Muscle of leg (tissue), 16 donors: ENCODE measurements at places on chromosomes 5 and 9. TPM values are rescaled to one million over a fixed set of nuclear protein-coding genes. Genes with fewer than 3 reads are reported as not detected.

- peaks cover 12% of the 10 kb centered on the region for H3K4me1 ChIP-seq
- H3K27me3 ChIP-seq = no peaks in the 10 kb centered on the region
- H3K27ac ChIP-seq = no peak overlapping the region
- H3K36me3 ChIP-seq = no peaks in the 10 kb centered on the region
- no peak overlapping the region for H3K4me3 ChIP-seq
Measured at GRCh38 chr9:83472764-83473163, 65.4 kb downstream of the FRMD3 start.

DNA sequence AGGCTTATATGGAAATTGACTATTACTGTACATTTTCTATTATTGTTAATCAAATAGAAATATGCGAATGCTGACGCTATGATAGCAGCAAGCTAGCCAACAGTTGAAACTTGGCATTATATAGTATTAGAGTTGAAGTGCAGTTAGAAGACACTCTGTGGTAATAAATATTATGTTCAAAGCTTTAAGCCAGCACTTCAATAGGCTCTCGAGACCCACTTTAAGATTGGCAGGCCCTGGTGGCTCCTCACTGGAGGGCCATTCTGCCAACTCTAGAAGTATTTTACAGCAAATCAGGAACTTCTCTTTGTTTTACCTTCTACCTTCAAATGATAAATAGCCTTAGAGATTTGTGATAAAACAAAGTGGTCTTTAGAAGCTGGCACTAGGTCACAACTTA is 2029.0 kb upstream of the WWC1 start:
- DNase-seq = no peak
- H3K36me3 ChIP-seq = no peaks in the 10 kb centered on the region
- H3K27ac ChIP-seq = no peak overlapping the region
- no peak overlapping the region for H3K4me3 ChIP-seq

DNA sequence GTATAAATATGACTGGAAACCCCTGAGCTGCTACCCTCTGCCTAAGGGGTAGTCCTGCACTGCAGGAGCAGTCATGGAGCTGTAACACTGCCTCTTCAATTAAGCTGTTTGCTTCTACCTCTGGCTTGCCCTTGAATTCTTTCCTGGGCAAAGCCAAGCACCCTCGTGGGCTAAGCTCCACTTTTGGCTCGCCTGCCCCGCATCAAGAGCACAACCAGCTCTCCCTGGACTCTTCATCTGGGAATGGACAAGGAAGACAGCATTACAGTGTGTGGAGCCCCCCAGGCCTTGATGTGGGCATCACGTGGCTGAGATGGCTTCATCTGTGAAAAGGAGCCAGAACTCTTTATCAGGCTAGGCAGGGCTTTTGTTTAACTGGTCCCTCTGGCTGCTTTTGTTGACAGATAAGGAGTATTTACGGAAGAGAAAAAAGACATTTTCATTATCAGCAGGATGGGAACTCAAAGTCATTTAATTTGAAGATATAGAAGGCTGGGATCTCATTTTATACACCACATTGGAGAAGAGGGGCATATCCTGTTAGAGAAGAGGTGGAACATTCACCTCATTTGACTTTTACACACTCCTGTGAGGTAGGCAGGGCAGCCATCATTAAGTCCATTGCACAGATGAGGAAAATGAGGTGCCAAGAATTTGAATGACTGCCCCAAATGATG is 137.8 kb downstream of the SEMA6A start:
- no peak for DNase-seq
- peaks cover 30% of the 10 kb centered on the region for H3K4me1 ChIP-seq
- no peak overlapping the region for H3K4me3 ChIP-seq
- no peaks in the 10 kb centered on the region for H3K27me3 ChIP-seq
- H3K36me3 ChIP-seq = no peaks in the 10 kb centered on the region
- H3K27ac ChIP-seq = no peak overlapping the region

DNA sequence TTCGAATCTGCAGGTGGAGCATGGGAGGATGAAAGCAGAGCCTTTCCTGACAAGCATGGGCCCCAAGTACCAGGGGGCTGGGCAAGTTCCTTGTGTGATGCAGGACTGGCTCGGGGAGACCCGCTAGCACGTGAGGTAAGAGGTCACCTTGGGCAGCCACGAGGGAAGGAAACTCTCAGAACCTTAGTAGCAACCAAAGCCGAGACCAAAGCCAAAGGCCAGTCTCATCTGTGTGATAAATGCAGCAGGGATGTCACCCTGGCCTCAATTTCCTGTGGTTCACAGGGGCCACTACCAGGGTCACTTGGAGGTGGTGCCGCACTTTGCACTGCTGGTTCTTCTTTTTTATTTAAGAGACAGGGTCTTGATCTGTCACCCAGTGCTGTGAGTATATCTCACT is 39.5 kb downstream of the PRRT1B start:
- peaks cover 17% of the 10 kb centered on the region for H3K4me1 ChIP-seq
- no peaks in the 10 kb centered on the region for H3K27me3 ChIP-seq
- H3K27ac ChIP-seq = no peak overlapping the region
- H3K4me3 ChIP-seq = no peak overlapping the region
- peaks cover 78% of the 10 kb centered on the region for H3K36me3 ChIP-seq

ANXA1 gene
- 161 TPM for total RNA-seq

DNA sequence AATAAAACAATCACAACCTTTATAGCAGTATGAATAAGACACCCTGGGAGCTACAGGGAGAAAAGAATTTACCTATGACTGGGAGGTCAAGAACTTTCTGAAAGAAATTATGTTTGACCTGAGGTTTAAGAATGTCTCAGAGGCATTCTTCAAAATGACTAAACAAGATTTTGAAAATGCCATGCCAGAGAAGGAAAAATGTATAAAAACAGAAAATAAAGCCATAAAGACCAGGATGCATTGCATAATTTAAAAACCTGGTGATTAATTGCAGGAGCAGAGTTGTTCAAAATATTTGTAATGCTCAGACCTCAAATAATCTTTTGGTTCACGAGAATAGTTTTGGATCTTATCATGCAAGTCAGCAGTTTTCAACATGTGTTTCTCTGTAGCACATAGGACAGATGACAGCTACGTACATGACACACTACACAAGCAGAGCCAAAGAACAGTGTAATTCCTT is 954.7 kb upstream of the ARRDC3 start:
- no peaks in the 10 kb centered on the region for H3K4me1 ChIP-seq
- peak; percentile 48 for DNase-seq
- H3K36me3 ChIP-seq = no peaks in the 10 kb centered on the region

GRCh38 chr5:148459669-148460068 is 75.9 kb downstream of the FBXO38 start:
- H3K36me3 ChIP-seq = no peaks in the 10 kb centered on the region
- H3K27ac ChIP-seq = no peak overlapping the region
- H3K27me3 ChIP-seq = no peaks in the 10 kb centered on the region

PCDHGA9 gene
- 3.8 TPM for total RNA-seq

DNA sequence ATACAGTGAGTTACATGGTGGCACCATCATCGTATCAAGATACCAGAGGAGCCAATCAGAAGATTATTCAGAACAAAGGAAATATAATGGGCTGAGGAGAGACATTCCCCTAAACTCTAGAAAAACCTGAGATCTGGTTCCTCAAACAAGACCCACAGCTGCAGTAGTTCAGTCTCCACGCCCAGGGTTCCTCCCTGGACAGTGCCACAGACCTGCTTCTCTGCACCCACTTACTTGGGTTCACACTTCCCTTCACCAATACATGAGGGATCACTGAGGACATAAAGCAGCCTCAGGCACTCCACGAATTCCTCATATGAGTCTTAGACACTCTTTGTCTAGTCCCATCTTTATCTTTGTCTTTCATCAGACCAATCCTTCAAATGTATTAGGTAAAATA is 101.7 kb downstream of the APTX start:
- no peak for DNase-seq
- no peaks in the 10 kb centered on the region for H3K36me3 ChIP-seq
- no peak overlapping the region for H3K4me3 ChIP-seq
- H3K4me1 ChIP-seq = no peaks in the 10 kb centered on the region

DNA sequence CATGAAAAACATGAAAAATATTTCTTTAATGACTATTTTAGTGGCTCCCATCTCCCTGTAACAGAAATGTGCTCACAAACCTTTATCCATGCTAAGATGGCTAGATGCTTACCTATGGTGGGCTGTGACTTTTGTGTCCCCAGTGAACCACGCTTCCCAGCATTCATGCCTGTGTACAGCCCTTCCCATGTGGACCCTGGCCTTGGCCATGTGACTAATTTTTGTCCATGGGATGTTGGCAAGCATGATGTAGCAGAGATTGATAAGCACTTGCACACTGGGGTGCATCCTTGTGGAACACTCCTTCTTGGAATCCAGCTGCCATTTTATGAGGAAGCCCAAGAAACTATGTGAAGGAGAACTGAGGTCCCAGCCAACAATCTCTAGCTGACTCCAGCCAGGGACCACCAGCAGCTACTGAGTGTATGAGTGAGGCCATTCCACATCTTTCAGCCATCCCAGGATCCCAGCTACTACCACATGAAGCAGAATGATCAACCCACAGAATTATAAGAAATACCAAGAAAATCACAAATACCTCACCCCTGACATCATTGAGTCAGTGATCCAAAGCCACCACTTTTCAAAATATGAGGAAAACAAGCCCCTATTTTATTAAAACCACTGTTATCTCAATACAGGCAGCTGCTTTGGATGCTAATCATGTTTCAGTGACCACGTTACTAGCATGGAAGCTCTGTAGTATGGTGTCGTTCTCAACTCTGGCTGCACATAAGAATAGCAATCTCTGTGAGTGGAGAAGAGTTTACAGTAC is 16.1 kb upstream of the RAI14 start:
- no peaks in the 10 kb centered on the region for H3K27me3 ChIP-seq
- H3K36me3 ChIP-seq = no peaks in the 10 kb centered on the region
- no peak overlapping the region for H3K4me3 ChIP-seq

GRCh38 chr5:36644727-36645126 is 38.3 kb downstream of the SLC1A3 start:
- DNase-seq = no peak
- peaks cover 2% of the 10 kb centered on the region for H3K36me3 ChIP-seq
- no peak overlapping the region for H3K4me3 ChIP-seq
- no peaks in the 10 kb centered on the region for H3K27me3 ChIP-seq
- H3K4me1 ChIP-seq = no peaks in the 10 kb centered on the region

GRCh38 chr9:137680444-137681358 is 61.9 kb downstream of the EHMT1 start:
- no peak overlapping the region for H3K27ac ChIP-seq
- H3K36me3 ChIP-seq = peaks cover 4% of the 10 kb centered on the region
- H3K4me3 ChIP-seq = no peak overlapping the region
- H3K27me3 ChIP-seq = no peaks in the 10 kb centered on the region
- peaks cover 15% of the 10 kb centered on the region for H3K4me1 ChIP-seq

FAM169A gene
- total RNA-seq = 0.62 TPM

CDKN2B gene
- total RNA-seq = 0.31 TPM

- H3K27me3 ChIP-seq = no peaks in the 10 kb centered on the region
- peaks cover 2% of the 10 kb centered on the region for H3K4me1 ChIP-seq
- no peak overlapping the region for H3K27ac ChIP-seq
Measured at GRCh38 chr5:80116465-80116864, 81.3 kb downstream of the THBS4 start.

GRCh38 chr5:75510836-75511434 is 494 bp downstream of the CERT1 start:
- H3K27ac ChIP-seq = peak overlapping the region; percentile 93
- no peaks in the 10 kb centered on the region for H3K27me3 ChIP-seq
- peak; percentile 56 for DNase-seq
- peaks cover 4% of the 10 kb centered on the region for H3K4me1 ChIP-seq

DNA sequence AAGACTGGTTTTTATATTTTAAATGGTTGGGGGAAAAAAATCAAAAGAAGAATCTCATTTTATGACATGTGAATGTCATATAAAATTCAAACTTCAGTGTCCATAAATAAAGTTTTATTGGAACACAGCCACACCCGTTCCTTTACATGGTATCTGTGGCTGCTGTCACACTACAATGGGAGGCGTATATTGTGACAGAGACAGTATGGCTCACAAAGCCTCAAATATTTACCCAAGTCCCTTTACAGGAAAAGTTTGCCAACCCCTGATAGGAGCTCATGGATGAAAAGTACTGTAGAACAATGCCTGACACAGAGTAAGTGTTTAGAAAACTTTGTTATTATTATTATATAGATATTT is 5.2 kb upstream of the DUSP1 start:
- no peak overlapping the region for H3K27ac ChIP-seq
- peaks cover 33% of the 10 kb centered on the region for H3K4me1 ChIP-seq
- DNase-seq = no peak
- H3K36me3 ChIP-seq = no peaks in the 10 kb centered on the region

GRCh38 chr9:126330536-126330935 is 3.9 kb downstream of the MVB12B start:
- no peak for DNase-seq
- no peak overlapping the region for H3K27ac ChIP-seq
- peaks cover 60% of the 10 kb centered on the region for H3K4me1 ChIP-seq

DNA sequence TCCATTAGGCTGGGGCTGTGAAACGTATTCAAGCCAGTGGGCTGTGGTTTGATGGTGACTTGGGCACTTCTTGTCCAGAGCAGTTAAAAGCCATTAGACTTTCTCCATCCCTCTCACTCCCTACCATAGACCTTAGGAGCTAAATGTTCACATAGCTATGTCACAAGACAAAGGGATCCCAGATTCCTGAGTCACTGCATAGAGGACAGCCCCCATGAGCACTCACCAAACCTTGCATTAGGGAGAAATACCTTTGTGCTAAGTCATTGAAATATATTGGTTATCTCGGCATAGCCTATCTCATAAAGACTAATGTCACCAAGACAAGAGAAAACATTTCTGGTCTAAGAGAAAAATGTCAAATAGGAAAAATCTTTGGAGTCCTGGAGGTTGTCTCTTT is 104.3 kb downstream of the TRPM6 start:
- no peaks in the 10 kb centered on the region for H3K36me3 ChIP-seq
- DNase-seq = no peak
- H3K4me1 ChIP-seq = no peaks in the 10 kb centered on the region
- H3K27ac ChIP-seq = no peak overlapping the region
- no peak overlapping the region for H3K4me3 ChIP-seq

- H3K4me3 ChIP-seq = no peak overlapping the region
- H3K27me3 ChIP-seq = no peaks in the 10 kb centered on the region
- H3K27ac ChIP-seq = no peak overlapping the region
Measured at GRCh38 chr5:164650427-164650826, 1145.0 kb downstream of the MAT2B start.

TOR1A gene
- 14.9 TPM for total RNA-seq

GRCh38 chr5:179371121-179371510 is 25.9 kb upstream of the ADAMTS2 start:
- no peaks in the 10 kb centered on the region for H3K36me3 ChIP-seq
- peaks cover 2% of the 10 kb centered on the region for H3K27me3 ChIP-seq
- DNase-seq = no peak
- no peak overlapping the region for H3K27ac ChIP-seq
- H3K4me3 ChIP-seq = no peak overlapping the region

GRCh38 chr5:12292610-12293204 is 388.5 kb upstream of the CTNND2 start:
- no peak overlapping the region for H3K4me3 ChIP-seq
- H3K36me3 ChIP-seq = no peaks in the 10 kb centered on the region
- no peaks in the 10 kb centered on the region for H3K27me3 ChIP-seq
- peak; percentile 5 for DNase-seq

- no peak overlapping the region for H3K27ac ChIP-seq
- H3K4me3 ChIP-seq = no peak overlapping the region
- DNase-seq = no peak
Measured at GRCh38 chr9:69151506-69151905, 22.6 kb upstream of the TJP2 start.
